ENCODE measurements at places on chromosomes 12 and 14. TPM values are rescaled to one million over a fixed set of nuclear protein-coding genes. Genes with fewer than 3 reads are reported as not detected.

GRCh38 chr12:92133171-92133570 is 12.5 kb downstream of the BTG1 start:
- DNase-seq: no peak

DNA sequence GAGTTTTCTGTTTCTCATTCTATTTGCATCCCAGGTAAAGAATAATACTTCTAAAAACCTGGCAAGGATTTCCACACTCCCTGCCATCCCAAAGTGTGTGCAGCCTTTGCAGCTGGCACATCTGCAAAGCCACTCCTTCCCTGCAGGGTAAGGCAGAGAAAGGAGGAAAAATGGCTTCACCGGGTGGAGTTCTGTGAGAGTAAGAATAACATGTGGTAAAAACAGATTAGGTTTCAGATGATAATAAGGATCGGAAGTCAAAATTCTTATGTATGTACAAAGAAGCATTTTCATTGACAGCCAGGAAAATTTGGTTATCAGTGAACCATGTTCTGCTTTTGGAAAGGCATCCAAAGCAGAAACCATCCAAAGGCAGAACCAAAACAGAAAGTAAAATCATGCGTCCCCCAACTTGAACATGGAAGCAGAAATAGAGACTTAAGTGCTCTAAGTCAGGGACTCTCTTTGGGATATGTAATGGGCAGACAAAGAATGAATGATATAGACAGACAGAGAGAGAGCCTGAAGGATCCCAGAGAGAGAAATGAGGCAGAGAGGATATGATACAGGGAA is 192.6 kb upstream of the CCDC196 start:
- no peak for DNase-seq

- DNase-seq: no peak
These were observed 806.9 kb downstream of the GALC start for GRCh38 chr14:87185961-87186560.

DNA sequence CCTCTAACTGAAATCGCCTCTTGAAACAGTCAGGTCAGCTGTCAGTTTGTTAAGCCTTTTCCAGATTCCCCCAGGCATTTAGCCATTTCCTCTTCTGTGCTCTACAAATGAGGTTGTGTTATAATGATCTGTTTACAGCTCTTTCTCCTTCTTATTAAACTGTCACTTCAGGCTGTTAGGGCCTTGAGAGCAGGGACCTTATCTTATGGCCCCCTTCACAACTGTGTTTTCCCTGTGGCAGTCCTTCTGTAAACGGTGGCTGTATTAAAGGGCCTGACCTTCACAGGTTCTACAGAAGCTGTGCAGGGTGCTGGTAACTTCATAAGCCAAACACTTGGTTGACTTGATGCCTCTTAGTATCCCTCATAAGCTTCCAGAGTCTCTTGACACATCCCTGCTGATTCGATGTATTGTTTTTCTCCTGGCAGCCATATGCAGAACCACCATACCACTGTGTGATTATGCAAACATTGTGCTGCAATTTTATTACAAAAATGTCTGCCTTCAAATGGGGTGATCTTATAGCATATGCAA is 104.7 kb downstream of the PLEKHA5 start:
- peak; percentile 29 for DNase-seq

GRCh38 chr12:23618718-23619117 is 330.8 kb downstream of the SOX5 start:
- DNase-seq: no peak

GRCh38 chr12:85775091-85775490 is 61.1 kb downstream of the RASSF9 start:
- no peak for DNase-seq

DNA sequence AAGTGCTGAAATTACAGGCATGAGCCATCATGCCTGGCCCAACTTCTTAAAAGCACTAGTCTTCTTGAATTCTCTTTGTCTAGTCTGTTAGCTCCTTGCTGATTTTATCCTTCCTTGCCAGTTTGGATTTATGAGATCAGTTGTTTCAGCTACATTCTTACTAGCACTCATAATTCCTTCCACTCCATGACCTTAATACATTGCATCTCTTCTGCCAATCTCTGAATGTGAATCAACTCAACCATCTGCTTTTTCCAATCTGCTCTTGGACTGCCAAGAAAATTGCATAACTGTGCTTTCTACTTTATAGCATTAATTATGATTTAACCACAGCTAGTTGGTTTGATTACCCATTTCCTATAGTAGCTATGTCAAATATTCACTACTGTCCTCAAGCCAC is 14.9 kb upstream of the HEATR5A start:
- no peak for DNase-seq

Gene PARPBP
- polyA plus RNA-seq: 1.1 TPM

DNA sequence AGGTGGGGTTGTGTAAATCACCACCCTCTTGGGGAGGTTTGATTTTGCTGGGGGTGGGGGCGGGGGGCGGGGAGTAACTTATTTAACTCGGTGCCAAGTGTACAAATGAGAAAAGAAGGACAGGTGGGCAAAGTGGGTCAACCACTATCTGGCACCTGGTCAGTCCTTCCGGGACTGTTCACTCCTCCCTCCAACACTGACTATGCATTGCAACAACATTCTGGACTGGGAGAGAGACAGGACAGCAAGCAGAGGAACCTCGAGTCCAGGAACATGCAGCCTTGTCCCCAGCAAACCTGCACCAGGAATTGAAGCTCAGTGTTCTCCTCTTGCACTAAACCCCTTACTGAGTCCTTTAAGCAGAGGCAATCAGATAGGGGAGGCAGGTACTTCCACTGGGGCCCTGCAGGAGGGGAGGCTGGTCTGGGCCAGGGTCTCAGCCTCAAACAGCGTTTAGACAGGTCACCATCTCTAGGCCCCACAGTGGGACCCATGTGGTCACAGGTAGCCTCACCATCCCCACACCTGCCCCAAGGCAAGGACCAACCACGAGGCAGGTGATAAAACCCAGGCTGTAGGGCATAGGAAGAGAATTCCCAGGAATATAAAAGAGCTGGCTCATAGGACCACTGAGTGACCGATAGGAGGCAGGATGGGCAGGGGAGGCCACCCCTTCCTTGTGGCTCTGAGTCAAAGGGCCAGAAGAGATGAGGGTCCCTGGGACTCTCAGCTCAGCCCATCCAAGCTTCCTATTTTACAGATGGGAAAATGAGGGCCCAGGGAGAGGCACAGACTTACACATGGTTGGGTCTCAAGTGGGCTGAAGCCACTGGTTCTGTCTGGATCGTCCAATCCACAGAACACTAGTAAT is 9.8 kb downstream of the CCDC85C start:
- DNase-seq: no peak

Gene OTUB2
- 1.6 TPM for polyA plus RNA-seq

- no peak for DNase-seq
These were observed 26.0 kb downstream of the COQ6 start for GRCh38 chr14:73976125-73976524.

DNA sequence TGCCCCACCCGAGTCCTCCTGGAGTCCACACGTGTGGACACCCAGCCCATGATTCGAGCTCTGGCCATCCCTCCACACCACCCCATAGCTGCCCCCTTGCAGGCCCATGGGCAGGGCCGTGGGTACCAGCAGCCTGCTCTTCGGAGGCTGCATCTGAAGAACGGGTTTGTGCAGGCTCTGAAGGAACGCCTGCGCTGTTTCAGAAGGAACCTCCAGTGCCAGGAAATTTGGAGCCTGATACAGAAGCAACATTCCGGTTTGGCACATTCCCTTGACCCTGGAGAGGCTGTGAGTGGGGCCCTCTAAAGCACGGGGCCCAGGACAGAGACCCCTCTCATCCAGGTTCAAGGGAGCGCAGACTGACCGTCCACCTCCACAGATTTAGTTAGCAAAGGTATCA is 57.0 kb downstream of the ZNF664 start:
- no peak for DNase-seq

DNA sequence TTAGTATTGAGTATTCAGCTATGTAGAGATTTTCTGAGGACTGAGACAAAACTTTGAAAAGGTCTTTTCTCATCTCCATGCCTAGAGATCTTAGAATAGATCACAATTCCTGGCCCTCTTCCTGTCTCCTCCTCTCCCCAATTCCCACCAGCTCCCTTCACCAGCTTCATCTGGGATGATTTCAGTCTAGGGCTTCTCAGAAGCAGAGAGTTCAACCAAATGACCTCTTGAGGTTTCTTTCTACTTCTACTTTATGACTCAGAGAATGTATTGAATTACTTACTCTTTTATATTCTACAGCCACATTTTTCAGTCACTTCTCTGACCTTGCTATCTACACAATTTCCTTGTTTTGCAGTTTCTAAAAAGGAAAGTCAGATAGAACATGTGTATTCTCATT is 19.4 kb upstream of the SNX6 start:
- DNase-seq: no peak

Gene AQP6
- polyA plus RNA-seq: 74.1 TPM

DNA sequence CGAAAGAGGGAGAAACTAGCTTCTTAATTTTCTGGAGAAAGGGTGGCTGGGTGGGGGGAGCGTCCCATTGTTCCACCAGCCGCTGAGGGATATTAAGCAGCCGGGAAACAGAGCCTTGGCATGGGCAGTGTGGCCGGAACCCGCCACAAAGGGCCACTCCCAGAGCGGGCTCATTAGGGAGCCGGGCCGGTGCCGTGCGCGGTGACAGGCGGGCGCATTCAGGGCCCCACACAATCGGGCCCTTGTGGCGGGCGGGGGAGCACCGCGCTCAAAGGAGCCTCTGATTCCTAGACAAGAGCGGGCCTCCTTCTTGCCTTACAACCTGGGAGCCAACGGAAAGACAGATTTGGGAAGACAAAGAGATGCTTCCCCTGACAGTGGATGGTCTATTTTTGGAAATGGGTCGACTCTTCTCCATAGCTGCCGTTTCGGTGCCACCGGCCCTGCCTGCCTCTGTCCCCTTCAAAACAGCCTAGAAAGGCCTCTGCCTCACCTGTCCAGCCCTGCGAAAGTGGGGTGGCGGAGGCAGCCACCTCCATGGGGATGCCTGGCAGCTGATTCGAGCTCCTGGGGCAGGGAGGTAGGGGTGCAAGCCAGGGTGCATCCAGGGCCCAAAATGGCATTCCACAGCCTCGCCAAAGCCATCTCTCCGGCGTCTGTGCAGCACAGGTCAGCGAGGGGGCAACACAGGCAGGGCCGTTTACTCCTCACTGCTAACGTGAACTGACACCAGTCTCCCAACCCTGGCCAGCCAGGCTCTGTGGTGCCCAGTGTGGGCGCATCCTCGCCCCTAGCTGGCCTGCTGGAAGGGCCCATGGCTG is 10.9 kb downstream of the CCDC85C start:
- DNase-seq: no peak

DNA sequence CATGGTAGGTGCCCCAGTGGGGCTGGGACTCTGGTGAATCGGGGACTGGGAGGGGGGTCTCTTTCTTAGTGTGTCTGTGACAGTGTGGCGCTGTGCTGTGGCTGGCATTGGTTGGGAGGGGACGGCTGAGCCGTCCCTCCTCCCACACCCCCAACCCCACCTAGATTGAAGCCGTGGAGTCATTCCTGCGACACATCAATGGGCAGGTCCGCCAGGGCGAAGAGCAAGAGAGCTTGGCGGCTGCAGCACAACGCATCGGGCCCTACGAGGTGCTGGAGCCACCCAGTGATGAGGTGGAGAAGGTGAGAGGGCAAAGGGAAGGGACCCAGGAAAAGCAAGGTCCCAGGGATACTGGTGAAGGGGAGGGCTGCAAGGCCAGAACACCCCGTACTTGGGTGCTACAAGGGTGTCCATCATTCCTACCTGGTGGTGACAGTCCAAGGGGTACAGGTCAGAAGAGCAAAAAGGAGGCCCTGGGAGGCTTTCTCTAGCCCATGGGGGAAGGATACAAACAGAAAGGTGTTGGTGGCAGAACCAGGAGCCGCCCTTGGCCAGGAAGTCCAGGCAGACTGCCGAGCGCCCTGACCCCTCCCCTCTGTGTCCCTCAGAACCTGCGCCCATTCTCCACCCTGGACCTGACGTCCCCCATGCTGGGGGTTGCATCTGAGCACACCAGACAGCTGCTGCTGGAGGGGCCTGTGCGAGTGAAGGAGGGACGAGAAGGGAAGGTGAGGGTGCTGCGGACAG is 7.4 kb downstream of the PLEKHG6 start:
- DNase-seq: no peak
